ENCODE measurements at places on chromosomes 16 and 17. TPM values are rescaled to one million over a fixed set of nuclear protein-coding genes. Genes with fewer than 3 reads are reported as not detected.

PPP1R27 gene
- not detected for total RNA-seq

CD300A gene
- 1.2 TPM for total RNA-seq

NPIPA3 gene
- total RNA-seq, result not detected

SDR42E2 gene
- not detected for total RNA-seq

STX1B gene
- total RNA-seq, result 2.6 TPM

PSME3IP1 gene
- total RNA-seq, result 60.7 TPM

HEATR9 gene
- not detected for total RNA-seq

MMP25 gene
- under 0.01 TPM for total RNA-seq

KRT40 gene
- total RNA-seq, result not detected

NXPH3 gene
- total RNA-seq, result 12.6 TPM

SRL gene
- 1.3 TPM for total RNA-seq

WFIKKN1 gene
- 0.42 TPM for total RNA-seq

OR1F1 gene
- total RNA-seq, result not detected

HS3ST3B1 gene
- 2.5 TPM for total RNA-seq

KRT17 gene
- not detected for total RNA-seq

GNAO1 gene
- 3.7 TPM for total RNA-seq

PCGF2 gene
- 14.4 TPM for total RNA-seq

C17orf113 gene
- total RNA-seq, result 0.52 TPM

TBC1D3L gene
- total RNA-seq, result 6.5 TPM

C16orf92 gene
- not detected for total RNA-seq

TSPOAP1 gene
- 18.0 TPM for total RNA-seq

TMEM114 gene
- total RNA-seq, result not detected

TBC1D3G gene
- not detected for total RNA-seq

EXOC3L1 gene
- total RNA-seq, result 2.5 TPM

SLC5A11 gene
- not detected for total RNA-seq

TBC1D3K gene
- not detected for total RNA-seq

NOD2 gene
- total RNA-seq, result 2.4 TPM

HBM gene
- total RNA-seq, result not detected

CIBAR2 gene
- not detected for total RNA-seq

TNP2 gene
- not detected for total RNA-seq

PRSS33 gene
- not detected for total RNA-seq

DDX42 gene
- 80.6 TPM for total RNA-seq

CCDC182 gene
- not detected for total RNA-seq

CCL2 gene
- total RNA-seq, result 19.1 TPM

NPTX1 gene
- 4.8 TPM for total RNA-seq

KRTAP9-6 gene
- total RNA-seq, result not detected

LDHD gene
- 6.7 TPM for total RNA-seq

HNF1B gene
- total RNA-seq, result not detected

Data from esophagus muscularis mucosa (tissue), 4 donors.